ENCODE measurements at places on chromosomes 16 and 17. TPM values are rescaled to one million over a fixed set of nuclear protein-coding genes. Genes with fewer than 3 reads are reported as not detected.

GRCh38 chr17:76304226-76305134, 3.6 kb downstream of the QRICH2 start:
- no peaks in the 10 kb centered on the region for H3K27me3 ChIP-seq
- no peaks in the 10 kb centered on the region for H3K4me1 ChIP-seq
- no peak for DNase-seq

GRCh38 chr17:45977976-45978626, 20.9 kb upstream of the STH start:
- H3K4me1 ChIP-seq: no peaks in the 10 kb centered on the region
- H3K27me3 ChIP-seq: peaks cover 2% of the 10 kb centered on the region
- H3K36me3 ChIP-seq: no peaks in the 10 kb centered on the region
- no peak overlapping the region for H3K27ac ChIP-seq
- no peak for DNase-seq

- peaks cover 72% of the 10 kb centered on the region for H3K27me3 ChIP-seq
- no peak overlapping the region for H3K4me3 ChIP-seq
- no peak for DNase-seq
- H3K4me1 ChIP-seq: peaks cover 6% of the 10 kb centered on the region
- H3K36me3 ChIP-seq: no peaks in the 10 kb centered on the region
- no peak overlapping the region for H3K27ac ChIP-seq
These were observed 42.1 kb downstream of the SRCIN1 start for GRCh38 chr17:38563362-38564253.

- no peak overlapping the region for H3K4me3 ChIP-seq
- H3K36me3 ChIP-seq: no peaks in the 10 kb centered on the region
- peak; percentile 28 for DNase-seq
- H3K4me1 ChIP-seq: peaks cover 14% of the 10 kb centered on the region
These were observed 9.7 kb downstream of the ETV4 start for GRCh38 chr17:43536236-43536992.

- H3K4me1 ChIP-seq: peaks cover 9% of the 10 kb centered on the region
- no peaks in the 10 kb centered on the region for H3K36me3 ChIP-seq
- H3K27me3 ChIP-seq: no peaks in the 10 kb centered on the region
- H3K4me3 ChIP-seq: no peak overlapping the region
- H3K27ac ChIP-seq: no peak overlapping the region
These were observed 81.8 kb downstream of the VAT1L start for GRCh38 chr16:77869997-77870813.

- H3K4me3 ChIP-seq: no peak overlapping the region
- H3K36me3 ChIP-seq: no peaks in the 10 kb centered on the region
- no peak overlapping the region for H3K27ac ChIP-seq
These were observed 618.4 kb upstream of the SOX9 start for GRCh38 chr17:71502443-71502842.

DNA sequence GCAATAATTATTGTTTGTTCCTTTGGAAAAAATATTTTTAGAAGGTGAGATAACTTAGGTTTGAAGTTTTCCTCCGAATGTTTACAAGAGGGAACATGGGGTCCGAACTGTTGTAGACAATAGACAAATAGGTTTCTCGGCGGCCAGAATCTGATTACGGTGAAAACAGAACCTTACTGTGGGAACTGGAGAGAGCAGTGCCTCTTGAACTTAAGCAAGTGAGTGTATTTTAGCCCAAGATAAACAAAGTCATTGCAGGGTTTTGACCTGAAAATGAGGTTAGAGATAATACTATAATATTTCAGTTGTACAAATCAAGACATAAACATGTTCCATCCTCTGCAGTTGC, 134.7 kb downstream of the ABCA8 start:
- H3K27ac ChIP-seq: no peak overlapping the region
- H3K36me3 ChIP-seq: no peaks in the 10 kb centered on the region
- no peaks in the 10 kb centered on the region for H3K27me3 ChIP-seq
- peaks cover 26% of the 10 kb centered on the region for H3K4me1 ChIP-seq

- no peaks in the 10 kb centered on the region for H3K4me1 ChIP-seq
- H3K36me3 ChIP-seq: no peaks in the 10 kb centered on the region
- H3K27me3 ChIP-seq: no peaks in the 10 kb centered on the region
- H3K27ac ChIP-seq: no peak overlapping the region
- no peak for DNase-seq
- H3K4me3 ChIP-seq: no peak overlapping the region
These were observed 659.9 kb upstream of the SOX9 start for GRCh38 chr17:71460943-71461342.

DNA sequence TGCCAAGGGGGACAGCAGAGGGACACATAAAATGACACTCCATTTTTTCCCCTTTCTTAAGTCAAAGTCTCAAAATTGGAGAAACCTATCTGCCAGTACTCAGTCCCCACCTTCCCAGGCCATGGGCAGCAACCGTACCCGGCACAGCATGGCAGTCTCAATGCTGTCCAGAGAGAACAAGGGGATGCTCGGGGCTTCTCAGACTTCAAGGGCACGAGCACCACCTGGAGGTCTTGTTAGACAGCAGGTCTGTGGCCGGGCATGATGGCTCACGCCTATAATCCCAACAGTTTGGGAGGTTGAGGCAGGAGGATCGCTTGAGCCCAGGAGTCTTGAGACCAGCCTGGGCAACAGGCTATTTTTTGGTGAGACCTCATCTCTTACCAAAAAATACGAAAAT, 3.2 kb downstream of the DNAH17 start:
- peaks cover 3% of the 10 kb centered on the region for H3K27me3 ChIP-seq
- DNase-seq: no peak
- H3K27ac ChIP-seq: no peak overlapping the region
- no peaks in the 10 kb centered on the region for H3K36me3 ChIP-seq

DNA sequence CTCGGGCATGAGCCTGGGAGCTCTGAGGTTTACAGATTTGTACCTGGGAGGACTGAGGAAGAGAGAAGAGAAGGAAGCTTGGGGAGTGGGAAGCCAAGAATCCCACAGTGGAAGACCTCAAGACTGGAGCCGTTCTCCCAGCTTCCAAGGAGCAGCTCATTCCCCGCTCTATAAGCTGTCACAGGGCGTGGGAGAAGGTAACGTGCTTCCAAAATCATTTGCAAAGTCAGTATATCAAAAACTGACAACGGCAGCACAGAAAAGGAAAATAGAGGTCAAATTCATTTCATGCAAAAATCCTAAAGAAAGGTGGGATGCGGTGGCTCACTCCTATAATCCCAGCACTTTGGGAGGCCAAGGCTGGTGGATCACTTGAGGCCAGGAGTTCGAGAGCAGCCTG, 7.8 kb downstream of the PIK3R5 start:
- peaks cover 5% of the 10 kb centered on the region for H3K27me3 ChIP-seq
- no peak overlapping the region for H3K4me3 ChIP-seq
- no peak overlapping the region for H3K27ac ChIP-seq
- H3K4me1 ChIP-seq: no peaks in the 10 kb centered on the region
- no peaks in the 10 kb centered on the region for H3K36me3 ChIP-seq

DNA sequence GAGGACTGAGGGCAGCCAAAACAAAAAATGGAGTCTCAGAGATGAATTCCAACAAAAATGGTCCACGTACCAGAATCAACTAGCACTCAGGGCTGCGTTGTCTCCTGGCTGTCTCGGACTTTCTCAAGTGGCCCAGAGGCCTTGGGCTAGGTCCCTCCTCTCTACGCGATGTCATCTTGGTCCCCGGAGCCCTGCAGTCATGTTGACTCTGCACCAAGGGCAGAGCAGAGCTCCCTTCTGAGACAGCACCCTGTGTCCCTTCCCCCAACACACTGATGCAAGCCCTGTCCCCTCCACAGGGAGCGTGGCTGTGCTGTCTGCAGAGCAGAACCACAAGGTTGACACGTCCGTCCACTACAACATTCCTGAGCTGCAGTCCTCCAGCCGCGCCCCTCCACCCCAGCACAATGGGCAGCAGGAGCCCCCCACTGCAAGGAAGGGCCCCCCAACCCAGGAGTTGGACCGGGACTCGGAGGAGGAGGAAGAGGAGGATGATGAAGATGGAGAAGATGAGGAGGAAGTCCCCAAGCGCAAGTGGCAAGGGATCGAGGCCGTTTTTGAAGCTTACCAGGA, 20.8 kb downstream of the GINS2 start:
- no peaks in the 10 kb centered on the region for H3K27me3 ChIP-seq
- no peak overlapping the region for H3K4me3 ChIP-seq
- DNase-seq: no peak
- H3K27ac ChIP-seq: no peak overlapping the region

DNA sequence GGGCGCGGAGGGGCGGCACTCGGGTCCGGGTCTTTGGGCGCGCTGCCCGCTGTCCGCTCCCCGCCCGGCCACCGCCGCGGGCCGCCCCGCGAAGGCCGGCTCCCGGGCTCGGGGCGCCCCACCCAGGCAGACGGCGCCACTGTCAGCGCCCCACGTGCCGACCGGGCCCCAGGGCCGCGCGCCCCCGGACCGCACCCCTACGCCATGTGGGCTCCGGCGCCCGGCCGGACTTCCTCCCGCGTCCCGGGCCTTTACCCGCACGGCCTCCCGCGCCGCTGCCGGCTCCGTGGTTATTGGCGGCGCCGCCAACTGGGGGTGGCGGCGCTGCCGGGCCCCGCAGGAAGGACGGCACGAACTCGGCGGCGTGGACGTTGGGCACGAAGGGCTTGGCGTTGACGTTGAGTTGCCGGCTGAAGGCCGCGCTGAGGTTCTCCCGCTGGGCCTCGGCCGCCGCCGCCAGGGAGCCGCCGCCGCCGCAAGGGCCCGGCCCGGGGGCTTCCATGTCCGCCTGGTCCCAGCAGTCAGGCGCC, 577 bp downstream of the GSPT1 start:
- H3K36me3 ChIP-seq: no peaks in the 10 kb centered on the region
- peaks cover 5% of the 10 kb centered on the region for H3K27me3 ChIP-seq
- H3K27ac ChIP-seq: peak overlapping the region; percentile 85
- DNase-seq: no peak

DNA sequence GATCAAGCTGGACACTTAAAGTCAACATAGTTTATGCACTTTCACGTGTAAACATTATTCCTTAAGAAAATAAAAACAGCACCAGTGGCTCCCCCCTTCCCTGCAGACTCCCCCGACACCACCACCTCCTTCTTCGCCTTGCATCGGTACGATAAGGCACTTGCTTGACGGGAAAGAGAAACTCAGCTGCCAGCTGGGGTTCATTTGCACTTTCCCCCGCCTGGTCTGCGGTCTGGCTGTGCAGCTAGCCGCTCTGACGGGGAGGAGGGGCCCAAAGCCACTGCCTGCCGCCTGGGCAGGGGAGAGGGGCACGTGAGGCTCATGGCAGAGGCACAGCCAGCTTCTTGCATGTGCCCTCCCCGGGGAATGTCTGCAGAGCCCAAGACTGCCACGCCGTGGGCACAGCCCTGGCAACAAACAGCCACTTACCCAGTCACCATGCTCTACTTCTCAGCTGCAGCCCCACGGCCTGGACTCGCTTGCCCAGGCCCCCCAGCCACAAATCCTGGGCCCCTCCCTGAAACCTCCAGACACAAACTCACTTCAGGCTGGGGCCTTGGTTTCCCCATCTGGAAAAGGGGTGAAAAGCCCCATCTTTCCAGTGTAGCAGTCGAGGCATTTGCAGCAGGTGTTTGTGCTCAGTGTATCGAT, 16.5 kb upstream of the PRM1 start:
- H3K4me3 ChIP-seq: no peak overlapping the region
- peak; percentile 73 for DNase-seq
- H3K27ac ChIP-seq: no peak overlapping the region
- no peaks in the 10 kb centered on the region for H3K27me3 ChIP-seq
- peaks cover 15% of the 10 kb centered on the region for H3K4me1 ChIP-seq

DNA sequence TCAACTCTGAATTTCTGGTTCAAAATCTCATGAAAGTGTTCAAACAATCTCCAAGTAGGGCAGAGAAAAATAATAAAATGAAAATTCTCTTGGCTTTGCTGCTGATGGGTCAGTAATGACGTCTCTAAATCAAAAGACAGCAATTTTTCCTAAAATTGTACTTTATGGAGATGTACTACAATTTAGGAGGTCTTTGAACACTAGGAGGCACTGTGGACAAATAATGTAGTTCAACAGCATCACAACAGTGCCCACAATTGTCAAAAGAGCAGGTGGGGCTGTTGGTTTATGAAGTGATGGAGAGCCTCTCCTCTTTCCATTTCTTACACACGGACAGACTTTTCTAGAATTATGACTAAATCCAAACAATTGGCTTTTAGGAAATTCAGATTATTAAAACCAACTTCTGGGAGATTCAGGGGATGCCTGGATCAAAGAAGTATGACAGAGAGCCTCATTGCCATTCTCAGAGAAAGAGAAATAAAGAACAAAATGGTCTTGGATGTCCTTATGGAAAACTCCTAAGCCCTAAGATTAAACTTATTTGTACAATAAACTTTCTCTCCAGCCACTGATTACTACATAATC, 23.8 kb downstream of the EZH1 start:
- no peak overlapping the region for H3K4me3 ChIP-seq
- peaks cover 43% of the 10 kb centered on the region for H3K36me3 ChIP-seq
- peak; percentile 37 for DNase-seq
- no peak overlapping the region for H3K27ac ChIP-seq
- no peaks in the 10 kb centered on the region for H3K4me1 ChIP-seq

GRCh38 chr17:35541434-35541833, 4.0 kb upstream of the SLFN12L start:
- H3K27me3 ChIP-seq: peaks cover 7% of the 10 kb centered on the region
- H3K27ac ChIP-seq: no peak overlapping the region
- no peak for DNase-seq

DNA sequence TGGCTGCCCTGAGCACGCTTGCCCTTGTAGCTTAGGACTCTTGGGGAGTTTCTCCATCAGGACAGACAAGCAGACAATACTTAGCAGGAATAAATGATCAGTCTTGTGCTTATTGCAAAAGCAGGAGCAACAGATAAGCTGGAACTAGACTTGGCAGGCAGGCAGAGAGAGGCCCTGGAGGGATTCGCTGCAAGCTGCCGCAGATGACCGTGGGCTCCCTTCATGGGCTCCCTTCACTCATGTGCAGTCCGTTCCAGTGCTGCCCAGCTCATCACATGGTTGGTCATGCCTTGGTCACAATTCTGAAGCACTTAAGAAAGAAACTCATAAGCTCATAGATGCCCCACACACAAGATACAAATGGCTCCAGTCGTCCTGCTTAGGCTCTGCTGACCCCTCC, 2.4 kb upstream of the SLC5A10 start:
- H3K4me1 ChIP-seq: no peaks in the 10 kb centered on the region
- H3K36me3 ChIP-seq: no peaks in the 10 kb centered on the region
- DNase-seq: no peak
- H3K27ac ChIP-seq: no peak overlapping the region

RASD1 gene
- total RNA-seq: 0.48 TPM
